Stimulated activated CD8-positive, alpha-beta memory T cell treated with anti-CD3 and anti-CD28 coated beads, Interleukin-4, amount 100 ng/mL, for 1 hour (primary cell): ENCODE measurements at places on chromosomes 1 and 21.
A peak's percentile ranks its signal among the peaks of the same experiment; 100 is the strongest.

- no peak for DNase-seq
These were observed 12.4 kb downstream of the TTC4 start for GRCh38 chr1:54728027-54728426.

DNA sequence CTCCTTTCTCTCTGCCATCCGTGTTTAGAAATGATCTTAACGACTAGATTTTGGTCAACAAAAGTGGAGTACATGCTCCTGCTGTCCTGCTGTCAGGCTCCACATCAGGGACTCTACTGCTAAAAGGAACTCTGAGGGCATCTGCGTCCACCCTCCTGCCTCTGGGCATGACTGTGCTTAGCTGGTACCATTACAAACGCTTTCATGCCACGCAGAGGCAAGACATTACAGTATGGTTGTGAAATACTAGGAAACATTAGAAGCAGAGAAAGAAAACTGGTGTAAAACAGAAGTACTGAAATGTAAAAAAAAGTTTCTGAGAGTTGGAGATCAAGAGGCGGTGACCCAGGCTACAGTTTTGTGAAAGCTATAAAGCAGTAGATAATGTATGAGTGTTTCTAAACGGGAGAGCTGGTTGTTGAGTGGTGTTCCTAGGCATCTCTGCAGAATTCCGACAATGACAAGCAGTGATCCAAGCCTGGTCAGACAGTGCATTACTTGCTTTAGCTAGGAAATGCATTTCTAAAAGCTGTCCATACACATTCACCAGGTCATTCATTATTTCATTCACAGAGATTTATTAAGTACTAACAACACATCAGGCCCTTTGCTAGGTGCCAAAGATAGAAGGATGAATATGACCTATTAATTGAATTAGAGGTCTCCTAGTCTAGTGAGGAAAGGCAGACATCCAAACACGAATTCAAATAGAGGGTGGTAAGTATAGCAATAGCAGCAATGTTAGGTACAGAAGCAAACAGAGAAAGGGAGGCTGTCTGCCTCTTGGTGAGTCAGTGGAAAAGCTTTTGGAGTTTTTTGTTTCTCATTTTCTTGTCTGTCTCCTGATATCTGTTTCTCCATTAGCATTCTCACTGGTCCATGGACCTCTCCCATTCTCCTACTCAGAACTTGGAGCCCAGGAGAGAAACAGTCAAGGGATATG, 401.9 kb downstream of the LMO4 start:
- no peak for DNase-seq

DNA sequence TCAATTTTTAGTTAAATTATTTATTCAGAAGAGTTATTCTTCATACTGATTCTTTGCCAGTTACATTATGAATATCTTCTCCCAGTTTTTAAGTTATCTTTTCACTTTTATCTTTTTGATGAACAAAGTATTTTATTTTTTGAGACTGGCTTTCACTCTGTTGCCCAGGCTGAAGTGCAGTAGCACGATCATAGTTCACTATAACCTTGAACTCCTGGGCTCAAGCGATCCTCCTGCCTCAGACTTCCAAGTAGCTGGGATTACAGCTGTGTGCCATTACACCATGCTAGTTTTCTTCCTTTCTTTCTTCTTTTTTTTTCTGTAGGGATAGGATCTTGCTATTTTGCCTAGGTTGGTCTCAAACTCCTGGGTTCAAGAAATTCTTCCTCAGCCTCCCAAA, 3.5 kb downstream of the GORAB start:
- DNase-seq: no peak

DNA sequence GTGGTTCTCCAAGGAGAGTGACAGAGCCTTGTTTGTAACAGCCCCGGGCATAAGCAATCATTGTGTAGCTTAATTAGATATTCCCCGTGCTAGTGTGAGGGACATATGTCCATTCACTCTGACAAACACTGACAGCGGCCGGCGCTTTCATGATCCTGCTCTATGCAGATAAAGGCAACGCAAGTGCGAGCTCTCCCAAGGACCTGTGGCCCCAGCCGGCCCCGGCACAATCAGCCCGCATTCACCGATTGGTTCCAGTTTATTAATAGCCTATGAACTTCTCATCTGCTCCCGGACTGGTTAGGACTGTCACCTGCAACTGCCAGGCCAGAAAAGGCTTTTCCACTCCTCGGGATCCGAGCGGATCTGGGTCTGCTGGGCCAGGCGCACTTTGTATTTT, 18.0 kb upstream of the OLIG1 start:
- DNase-seq: no peak

DNA sequence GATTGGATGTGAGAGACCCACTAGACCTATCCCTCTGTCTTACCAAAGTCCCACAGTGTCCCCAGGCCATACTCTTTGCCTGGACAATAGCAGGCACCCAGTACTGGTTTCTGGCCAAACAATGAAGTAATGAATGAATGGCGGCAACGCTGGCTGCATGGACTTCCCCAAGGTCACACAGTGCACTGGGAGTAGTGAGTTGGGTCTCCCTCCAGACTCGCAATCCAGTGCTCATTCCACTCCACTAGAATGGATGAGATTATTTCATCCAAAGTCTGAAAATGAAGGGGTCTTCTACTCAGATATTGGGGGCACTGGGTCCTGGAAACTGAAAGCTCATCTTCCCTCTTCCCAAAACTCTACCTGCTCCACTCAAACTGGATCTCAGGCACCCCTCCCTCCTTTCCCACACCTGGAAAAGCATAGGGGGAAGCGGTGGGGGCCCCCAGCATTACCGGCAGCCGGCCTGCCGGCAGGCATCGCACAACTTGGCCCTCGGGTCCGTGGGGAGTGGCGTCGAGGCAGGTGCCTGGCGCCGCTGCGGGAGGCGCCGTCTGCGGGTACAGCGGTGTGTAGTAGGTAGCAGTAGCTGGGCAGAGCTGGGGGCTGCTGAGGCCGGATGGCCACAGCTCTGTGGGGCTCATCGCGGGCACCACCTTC, 816 bp downstream of the E2F2 start:
- DNase-seq: no peak

GRCh38 chr1:16091296-16091695, 17.8 kb upstream of the FAM131C start:
- DNase-seq: no peak

DNA sequence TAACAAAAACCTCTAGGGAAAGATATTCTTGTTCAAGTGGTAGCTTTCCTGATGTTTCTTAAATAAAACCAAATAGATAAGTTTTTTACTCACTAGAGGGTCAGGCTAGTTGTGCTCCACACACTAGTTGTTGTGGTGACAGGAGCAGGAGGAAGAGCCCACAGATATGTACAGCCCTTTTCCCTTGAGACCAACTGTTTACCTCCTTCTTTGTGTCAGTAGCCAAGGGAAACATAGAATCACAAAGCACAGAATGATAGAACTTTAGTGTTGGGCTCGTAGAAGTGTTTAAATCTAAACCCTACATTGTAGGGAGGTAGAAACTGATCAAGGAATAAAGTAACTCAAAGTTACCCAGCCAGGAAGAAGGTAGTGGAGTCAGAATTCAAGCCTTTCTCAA, 309.0 kb downstream of the CTH start:
- no peak for DNase-seq

- no peak for DNase-seq
These were observed 60.1 kb downstream of the TMCO4 start for GRCh38 chr1:19739628-19740027.

- DNase-seq: no peak
These were observed 6.1 kb downstream of the DFFB start for GRCh38 chr1:3863231-3863935.

DNA sequence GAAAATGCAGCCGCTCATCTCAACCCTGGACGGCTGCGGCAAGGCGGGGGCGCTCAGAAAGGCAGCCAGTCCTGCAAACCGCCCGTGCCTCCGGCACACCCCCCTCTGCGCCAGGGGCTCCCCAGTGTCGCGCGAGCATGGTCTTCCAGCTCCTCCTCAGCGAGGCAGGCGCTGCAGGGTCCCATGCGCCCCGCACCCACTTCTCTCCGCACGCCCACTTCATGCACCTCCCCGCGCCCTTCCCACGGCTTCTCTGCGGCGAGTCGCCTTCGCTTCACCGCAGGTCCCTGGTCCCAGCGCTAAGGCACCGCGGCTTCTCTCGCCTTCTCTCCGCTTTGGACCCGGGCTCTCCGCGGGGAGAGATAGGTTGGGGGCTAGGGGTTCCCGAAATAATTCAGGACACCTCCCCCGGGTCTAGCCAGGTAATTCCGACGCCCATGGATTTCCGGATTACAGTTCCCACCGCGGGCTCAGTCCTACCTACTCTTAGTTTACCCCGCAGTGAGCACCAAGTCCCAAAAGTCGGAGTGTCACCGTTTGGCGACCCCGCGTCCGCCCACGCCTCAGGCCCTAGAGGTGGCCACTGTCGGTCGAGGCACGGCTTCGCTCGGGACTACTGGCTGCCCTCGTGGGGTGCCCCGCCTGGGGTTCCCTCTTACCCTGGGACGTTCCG, 67.5 kb downstream of the SYT2 start:
- DNase-seq: no peak

DNA sequence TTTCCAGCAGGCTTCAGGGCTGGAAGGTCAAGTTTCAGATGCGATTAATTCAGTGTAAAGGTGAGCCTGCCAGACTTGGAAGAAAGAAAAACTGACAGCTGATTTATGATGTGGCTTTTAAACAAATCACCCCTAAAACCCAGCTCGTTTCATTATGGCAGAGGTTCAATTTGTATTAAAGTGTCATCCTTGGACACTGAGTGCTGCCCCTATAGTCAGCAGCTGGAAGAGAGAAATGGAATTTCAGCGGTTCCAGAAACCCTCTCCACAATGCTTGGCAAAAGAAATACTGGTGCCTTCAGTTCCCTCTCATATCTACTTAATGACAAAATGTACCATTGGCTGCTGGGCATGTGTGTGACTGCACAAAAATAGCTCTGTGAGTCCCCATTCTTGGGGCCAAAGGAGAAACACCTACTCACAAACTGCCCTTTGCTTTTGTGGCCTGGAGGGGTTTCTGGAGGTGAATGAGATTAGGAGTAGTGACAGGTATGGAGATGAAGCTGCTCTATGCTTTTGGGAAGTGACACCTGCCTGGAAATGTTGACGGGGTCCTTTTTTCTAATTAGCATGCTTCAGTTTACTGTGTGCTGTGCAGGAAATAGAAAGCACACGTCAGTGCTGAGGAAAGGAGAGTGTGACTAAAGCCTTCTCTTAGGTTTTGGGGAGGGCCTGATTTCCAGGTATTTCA, 95.1 kb upstream of the TSPAN2 start:
- no peak for DNase-seq

- no peak for DNase-seq
These were observed 5.8 kb downstream of the RNF207 start for GRCh38 chr1:6211731-6212130.

GRCh38 chr1:2480236-2480985, 4.3 kb downstream of the PLCH2 start:
- no peak for DNase-seq

- DNase-seq: no peak
These were observed 961 bp downstream of the RBM15 start for GRCh38 chr1:110340207-110340468.

- DNase-seq: peak; percentile 39
These were observed at the start of gene PCNX2 for GRCh38 chr1:233295237-233295974. TSS of gene PCNX2 (minus strand) at chr1:233295725. CDS start at chr1:233295478, 247 bp downstream.

DNA sequence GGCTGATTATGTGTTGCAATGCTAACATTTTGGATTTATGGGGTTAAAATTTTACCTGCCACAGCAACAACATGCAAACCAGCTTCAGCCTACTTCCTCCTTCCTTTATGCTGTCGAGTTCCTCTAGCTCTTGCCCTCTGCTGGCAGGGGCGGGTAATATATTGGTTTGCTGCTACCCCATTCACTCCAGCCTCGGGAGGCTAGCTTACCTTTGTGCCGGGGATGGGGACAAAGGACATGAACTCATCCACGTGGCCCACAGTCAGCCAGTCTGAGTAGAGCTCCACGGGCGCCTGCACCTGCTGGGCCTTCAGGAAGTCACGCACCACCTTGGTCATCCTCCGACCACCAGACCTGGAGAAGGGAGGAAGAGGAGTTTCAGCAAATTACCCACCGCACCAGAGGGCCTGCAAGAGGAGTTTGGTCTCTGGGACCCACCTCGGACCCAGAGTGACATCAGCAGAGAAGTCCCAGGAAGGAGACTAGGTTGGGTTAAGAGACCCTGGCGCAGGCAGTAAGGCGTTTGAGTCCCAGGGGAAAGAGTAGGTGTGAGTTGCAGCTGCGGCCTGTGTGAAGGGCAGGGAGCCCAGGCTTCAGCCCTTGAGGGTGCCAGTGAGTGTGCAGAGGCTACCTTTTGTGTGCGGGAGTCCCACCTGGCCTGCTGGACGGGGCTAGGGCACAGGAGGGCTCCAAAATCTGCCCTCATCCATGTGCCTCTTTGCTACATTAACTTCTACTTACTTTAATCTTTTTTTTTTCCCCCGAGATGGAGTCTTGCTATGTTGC, 21.8 kb upstream of the SDHB start:
- DNase-seq: no peak

DNA sequence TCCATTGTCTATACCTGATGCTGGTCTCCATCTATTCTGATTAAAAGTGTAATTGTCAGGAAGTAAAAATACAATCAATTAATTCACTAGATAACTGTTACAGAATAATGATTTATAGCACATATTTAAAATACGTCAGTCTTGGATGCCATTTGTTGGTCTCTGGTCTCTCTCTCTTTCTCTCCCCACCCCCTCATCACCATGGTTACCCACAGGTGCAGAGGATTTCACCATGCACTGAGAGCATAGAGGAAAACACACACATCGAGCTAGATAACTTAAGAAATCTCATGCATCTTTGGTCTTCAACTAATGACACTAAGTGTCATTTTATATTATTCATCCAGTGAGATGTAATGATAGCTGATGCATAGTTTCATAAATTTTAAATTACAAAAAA, 33.4 kb downstream of the LRRC53 start:
- DNase-seq: no peak

GRCh38 chr1:162972773-162973172, 96.4 kb upstream of the RGS4 start:
- DNase-seq: no peak

GRCh38 chr1:180407051-180407450, 95.3 kb downstream of the ACBD6 start:
- no peak for DNase-seq

GRCh38 chr1:161019751-161020495, 1.0 kb downstream of the F11R start:
- DNase-seq: no peak

GRCh38 chr1:234537236-234537635, 58.3 kb upstream of the TARBP1 start:
- no peak for DNase-seq
